ENCODE measurements at places on chromosomes 5 and 9.

DNA sequence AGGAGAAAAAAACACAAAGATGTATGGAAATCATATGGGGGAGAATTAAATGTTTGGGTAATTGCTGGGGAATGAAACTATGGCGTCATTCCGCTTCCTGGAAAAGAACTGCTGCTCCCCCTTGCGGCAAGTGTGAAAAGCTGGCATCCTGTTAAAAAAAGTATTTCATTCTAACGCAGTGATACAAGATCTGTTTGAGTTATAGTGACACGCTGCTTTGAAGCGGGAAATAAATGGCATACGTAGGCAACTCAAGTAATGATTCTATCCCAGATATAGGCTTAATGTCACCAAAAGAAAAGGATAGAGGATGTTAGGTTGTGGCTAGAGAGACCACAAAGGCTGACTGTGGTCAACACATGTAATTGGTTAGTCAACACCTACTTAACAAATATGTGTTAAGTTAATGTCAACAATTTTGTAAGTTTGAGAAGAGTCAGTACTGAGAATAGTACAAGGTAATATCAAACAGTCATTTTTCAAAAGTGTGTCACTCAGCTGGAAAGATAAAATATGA, 70.2 kb upstream of the ALDH1A1 start:
- peak; percentile 25 for DNase-seq

DNA sequence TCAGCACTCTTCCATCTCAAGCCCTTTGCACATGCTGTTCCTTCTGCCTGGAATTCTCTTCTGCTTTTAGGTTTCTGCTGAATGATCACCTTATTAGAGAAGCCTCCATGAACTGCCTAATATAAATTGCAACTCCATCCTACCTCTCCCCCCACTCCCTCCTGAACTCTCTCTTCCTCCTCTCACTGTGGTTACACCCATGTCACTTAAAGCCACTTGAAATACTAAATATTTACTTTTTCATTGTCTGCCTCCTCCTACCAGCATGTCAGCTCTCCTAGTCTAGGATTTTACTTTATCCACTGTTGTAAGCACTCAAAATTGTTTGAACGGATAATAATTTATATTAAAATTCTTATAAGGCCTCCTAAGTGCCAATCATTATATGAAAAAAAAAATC, 43.8 kb downstream of the ACTL7B start:
- no peak for DNase-seq

- no peak for DNase-seq
These were observed 43.1 kb upstream of the IGFBPL1 start for GRCh38 chr9:38467404-38467803.

GRCh38 chr5:56422076-56422762, 189.1 kb upstream of the ANKRD55 start:
- DNase-seq, result no peak

DNA sequence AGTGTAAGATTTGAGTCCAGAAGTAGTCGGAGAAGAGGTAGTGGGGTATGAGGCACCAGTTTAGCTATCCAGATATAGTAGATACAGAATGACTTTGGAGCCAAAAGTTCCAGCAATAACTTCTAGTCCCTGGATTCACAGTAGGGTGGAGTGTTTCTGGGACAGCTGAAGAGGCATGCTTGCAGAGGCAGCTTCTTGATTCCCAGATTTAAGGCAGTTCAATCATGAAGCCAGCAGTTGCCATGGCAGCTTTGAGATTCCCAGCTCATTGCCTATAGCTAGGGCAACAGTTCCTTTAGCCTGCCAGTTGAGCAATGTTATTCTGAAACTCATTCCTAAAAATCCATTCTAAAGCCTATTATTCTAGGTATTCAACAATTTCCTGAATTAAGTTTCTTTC, 79.2 kb downstream of the LIX1 start:
- no peak for DNase-seq

DNA sequence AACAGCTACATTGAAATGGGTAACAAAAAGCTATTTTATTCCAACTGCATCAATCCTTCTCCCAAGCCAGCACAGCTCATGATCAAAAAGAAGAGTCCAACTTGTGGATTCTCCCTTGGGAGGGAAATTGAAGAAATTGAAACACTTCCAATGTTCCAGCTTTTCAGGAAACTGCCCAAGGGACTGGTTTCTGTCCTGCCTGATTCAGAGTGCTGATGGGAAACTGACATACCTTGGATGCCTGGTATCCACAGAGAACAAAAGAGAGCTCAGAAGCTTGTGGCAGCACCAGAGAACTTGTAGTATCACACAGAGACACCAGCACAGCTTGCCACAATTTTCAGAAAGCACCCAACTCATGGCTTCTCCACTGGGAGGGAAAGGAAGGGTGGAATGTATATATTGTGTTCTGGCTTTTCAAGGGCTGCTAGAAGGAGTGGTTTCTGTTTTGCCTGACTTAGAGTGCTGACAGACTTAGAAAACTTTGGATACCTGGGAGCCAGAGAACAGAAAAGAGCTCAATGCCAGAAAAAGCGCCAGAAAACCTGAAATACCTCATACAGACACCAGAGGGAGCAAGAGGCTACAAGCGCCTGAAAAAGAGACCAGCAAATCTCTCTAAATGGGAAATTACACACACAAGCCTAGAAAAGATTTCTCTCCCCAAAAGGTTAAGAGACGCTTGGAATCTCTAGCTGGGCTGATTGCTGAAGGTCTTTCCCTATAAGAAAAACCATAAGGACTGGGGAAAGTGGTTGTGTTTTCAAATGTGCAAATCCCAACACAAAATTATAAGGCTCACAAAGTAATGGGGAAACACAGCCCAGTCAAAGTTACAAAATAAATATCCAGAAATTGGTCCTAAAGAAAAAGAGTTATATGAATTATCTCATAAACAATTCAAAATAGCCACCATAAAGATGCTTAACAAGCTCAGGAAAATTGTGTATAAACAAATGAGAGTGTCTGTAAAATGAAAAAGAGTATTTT, 178.8 kb downstream of the SPOCK1 start:
- DNase-seq, result peak; percentile 13
